ENCODE measurements at places on chromosomes 3 and 15. TPM values are rescaled to one million over a fixed set of nuclear protein-coding genes. Genes with fewer than 3 reads are reported as not detected.
A peak's percentile ranks its signal among the peaks of the same experiment; 100 is the strongest.

The FEZF2 gene
- not detected for total RNA-seq

The ADAMTS17 gene
- 2.4 TPM for total RNA-seq

The MCF2L2 gene
- total RNA-seq = 7.6 TPM

The SLC51B gene
- not detected for total RNA-seq

The WDR93 gene
- total RNA-seq = 0.19 TPM

The ACTC1 gene
- not detected for total RNA-seq

The SETMAR gene
- 10.6 TPM for total RNA-seq

The CASR gene
- total RNA-seq = 0.17 TPM

The LRRC28 gene
- 23.3 TPM for total RNA-seq

DNA sequence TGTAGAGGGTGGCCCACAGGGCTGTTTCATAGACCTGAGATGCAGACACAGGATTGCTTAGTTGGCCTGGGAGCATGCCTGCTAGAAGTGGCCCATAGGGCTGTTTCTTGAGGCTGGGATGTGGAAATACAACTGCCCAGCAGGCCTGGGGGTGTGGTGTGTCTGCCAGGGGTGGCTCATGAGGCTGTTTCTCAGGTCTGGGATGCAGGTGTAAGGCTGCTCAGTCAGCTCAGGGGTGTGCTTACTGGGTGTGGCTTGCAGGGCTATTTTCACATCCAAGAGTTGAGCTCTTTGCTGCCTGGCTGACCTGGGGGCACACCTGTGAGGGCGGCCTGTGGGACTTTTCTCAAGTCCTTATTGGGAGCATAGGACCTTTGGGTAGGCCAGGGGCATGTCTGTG is 131.3 kb downstream of the DOCK3 start:
- no peak for DNase-seq
- no peak overlapping the region for H3K4me3 ChIP-seq
- peaks cover 10% of the 10 kb centered on the region for H3K36me3 ChIP-seq
- H3K27ac ChIP-seq = no peak overlapping the region

DNA sequence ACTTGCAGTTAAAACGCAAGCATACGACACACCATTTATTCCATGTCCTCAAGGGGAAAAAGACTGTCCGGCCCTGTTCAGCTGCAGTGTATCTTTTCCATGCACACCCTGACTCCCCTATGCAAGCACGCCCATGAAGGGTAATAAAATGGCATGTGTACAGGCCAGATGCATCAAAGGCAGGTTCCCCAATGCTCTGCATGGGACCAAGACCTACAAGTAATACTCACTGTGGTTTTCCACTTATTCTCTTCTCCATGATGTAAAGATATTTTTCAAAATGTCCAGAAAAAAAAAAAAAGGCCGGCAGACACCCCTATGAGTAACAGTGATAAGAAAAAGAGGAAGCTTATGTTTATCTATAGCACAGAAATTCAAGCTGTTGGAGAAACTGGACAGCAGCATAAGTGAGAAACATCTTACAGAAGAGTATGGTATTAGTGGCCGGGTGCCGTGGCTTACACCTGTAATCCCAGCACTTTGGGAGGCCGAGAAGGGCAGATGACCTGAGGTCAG is 70.8 kb downstream of the MCF2L2 start:
- H3K36me3 ChIP-seq = no peaks in the 10 kb centered on the region
- H3K27ac ChIP-seq = peak overlapping the region; percentile 52
- H3K27me3 ChIP-seq = no peaks in the 10 kb centered on the region
- no peak for DNase-seq
- H3K4me1 ChIP-seq = peaks cover 12% of the 10 kb centered on the region

DNA sequence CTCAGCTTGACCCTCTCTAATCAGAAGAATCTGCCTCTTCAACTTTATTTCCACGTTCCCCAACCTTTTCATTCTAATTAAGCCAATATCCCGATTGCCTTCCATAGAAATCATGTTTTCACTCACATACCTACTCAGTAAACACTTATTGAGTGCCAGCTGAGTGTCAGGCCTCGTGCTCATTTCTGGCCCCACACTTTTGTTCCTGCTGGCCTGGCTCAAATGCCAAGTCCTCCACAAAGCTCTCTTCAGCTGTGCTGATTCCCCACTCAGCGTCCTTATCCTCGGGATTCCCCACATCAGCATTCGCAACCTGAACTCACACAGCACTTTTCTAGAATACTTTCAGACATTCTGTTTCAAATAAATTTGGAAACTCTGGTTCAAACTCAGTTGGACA is 68.9 kb downstream of the THBS1 start:
- no peak overlapping the region for H3K4me3 ChIP-seq
- H3K27me3 ChIP-seq = no peaks in the 10 kb centered on the region
- H3K4me1 ChIP-seq = peaks cover 5% of the 10 kb centered on the region
- no peaks in the 10 kb centered on the region for H3K36me3 ChIP-seq
- no peak overlapping the region for H3K27ac ChIP-seq

DNA sequence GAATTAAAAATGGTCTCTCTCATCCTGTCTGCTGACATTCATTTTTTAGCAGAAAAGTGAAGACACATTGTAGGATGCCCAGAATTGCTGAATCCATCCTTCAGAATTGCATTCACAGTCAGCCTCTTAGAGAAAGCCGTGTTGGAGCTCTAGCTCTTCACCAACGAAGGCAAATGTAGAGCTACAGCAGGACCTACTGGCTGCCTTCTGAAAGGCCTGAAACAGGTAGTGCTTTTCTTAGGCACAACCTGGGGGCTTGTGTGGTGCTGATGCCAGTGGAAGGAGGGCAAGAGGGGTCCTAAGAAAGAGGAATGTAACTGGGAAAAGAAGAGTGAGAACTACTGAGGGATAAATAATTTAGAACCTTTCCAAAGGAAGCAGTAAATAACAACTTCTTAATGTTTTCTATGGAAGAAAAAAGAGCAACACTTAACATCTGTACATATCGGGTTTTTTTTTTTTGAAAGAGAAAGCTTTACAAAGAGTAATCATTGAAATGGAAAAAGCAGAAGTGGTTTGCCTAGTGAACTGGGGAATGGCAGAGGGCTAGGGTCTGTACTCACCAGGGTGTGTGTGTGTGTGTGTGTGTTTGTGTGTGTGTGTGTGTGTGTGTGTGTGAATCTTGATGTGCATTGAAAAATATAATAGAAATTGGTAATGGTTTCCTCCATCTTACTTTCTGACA is 297.8 kb downstream of the SATB1 start:
- no peak for DNase-seq
- no peak overlapping the region for H3K4me3 ChIP-seq
- no peaks in the 10 kb centered on the region for H3K4me1 ChIP-seq
- no peak overlapping the region for H3K27ac ChIP-seq

DNA sequence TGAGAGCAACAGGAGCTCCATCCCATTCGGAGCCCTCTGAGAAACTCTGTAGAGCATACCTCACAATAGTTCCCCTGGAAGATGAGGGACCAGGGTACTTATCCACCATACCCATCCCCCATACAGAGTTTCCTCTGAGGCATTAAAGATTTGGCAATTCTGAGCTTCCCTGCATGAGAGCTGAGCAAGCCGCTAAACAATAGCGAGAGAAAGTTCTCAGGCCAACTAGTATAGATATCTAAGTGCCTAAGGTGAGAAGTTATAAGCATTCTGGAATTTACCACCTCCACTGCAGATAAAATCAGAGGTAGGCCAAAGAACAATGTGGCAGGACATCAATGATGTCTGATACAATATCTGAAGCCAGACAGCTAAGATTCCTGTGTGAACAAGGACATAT is 129.1 kb upstream of the MBNL1 start:
- no peak for DNase-seq
- peaks cover 2% of the 10 kb centered on the region for H3K36me3 ChIP-seq
- no peak overlapping the region for H3K4me3 ChIP-seq
- no peaks in the 10 kb centered on the region for H3K4me1 ChIP-seq

- no peak overlapping the region for H3K27ac ChIP-seq
- H3K27me3 ChIP-seq = no peaks in the 10 kb centered on the region
- H3K36me3 ChIP-seq = peaks cover 64% of the 10 kb centered on the region
- peaks cover 59% of the 10 kb centered on the region for H3K4me1 ChIP-seq
- H3K4me3 ChIP-seq = no peak overlapping the region
These were observed 55.7 kb upstream of the LMOD3 start for GRCh38 chr3:69178082-69178481.

GRCh38 chr3:41698898-41699297 is 263.0 kb downstream of the ULK4 start:
- no peak overlapping the region for H3K27ac ChIP-seq
- no peak for DNase-seq
- H3K4me1 ChIP-seq = no peaks in the 10 kb centered on the region
- H3K4me3 ChIP-seq = no peak overlapping the region

- H3K27me3 ChIP-seq = peaks cover 30% of the 10 kb centered on the region
- no peak overlapping the region for H3K27ac ChIP-seq
- H3K4me1 ChIP-seq = no peaks in the 10 kb centered on the region
- H3K36me3 ChIP-seq = no peaks in the 10 kb centered on the region
- DNase-seq = no peak
- no peak overlapping the region for H3K4me3 ChIP-seq
These were observed 90.0 kb upstream of the ADPGK start for GRCh38 chr15:72873379-72874233.

GRCh38 chr3:41075975-41076374 is 123.3 kb upstream of the CTNNB1 start:
- no peak overlapping the region for H3K4me3 ChIP-seq
- H3K4me1 ChIP-seq = no peaks in the 10 kb centered on the region
- H3K36me3 ChIP-seq = no peaks in the 10 kb centered on the region
- H3K27ac ChIP-seq = no peak overlapping the region
- no peak for DNase-seq
- no peaks in the 10 kb centered on the region for H3K27me3 ChIP-seq

DNA sequence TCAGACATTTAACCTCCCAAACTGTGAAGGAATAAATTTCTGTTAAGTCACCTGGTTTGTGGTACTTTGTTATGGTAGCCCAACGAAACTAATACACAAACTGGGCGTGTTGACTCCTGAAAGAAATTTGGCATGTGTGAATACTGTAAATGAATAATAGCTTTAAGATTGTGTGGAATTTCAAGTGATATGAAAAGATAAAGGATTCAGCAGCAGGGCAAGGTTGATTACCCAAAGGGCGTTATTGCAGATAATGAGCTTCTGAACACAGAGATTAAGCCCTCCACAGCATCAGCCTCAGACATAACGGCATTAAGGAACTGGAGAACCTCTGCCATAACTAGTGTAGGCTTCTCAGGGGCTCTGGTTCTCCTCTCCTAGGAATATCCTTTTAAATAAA is 451.5 kb upstream of the NECTIN3 start:
- DNase-seq = no peak
- H3K4me1 ChIP-seq = no peaks in the 10 kb centered on the region
- H3K36me3 ChIP-seq = no peaks in the 10 kb centered on the region
- H3K27ac ChIP-seq = no peak overlapping the region
- no peaks in the 10 kb centered on the region for H3K27me3 ChIP-seq

GRCh38 chr3:150194957-150195356 is 213.1 kb upstream of the TSC22D2 start:
- H3K4me1 ChIP-seq = no peaks in the 10 kb centered on the region
- H3K27ac ChIP-seq = no peak overlapping the region
- DNase-seq = no peak
- no peaks in the 10 kb centered on the region for H3K36me3 ChIP-seq
- H3K4me3 ChIP-seq = no peak overlapping the region

Measured in activated T-cell treated with anti-CD3 and anti-CD28 coated beads, Interleukin-2, amount 50 U/mL, for 72 hours (primary cell).